CD4-positive, alpha-beta T cell (primary cell): ENCODE measurements at places on chromosomes 2 and 18.

DNA sequence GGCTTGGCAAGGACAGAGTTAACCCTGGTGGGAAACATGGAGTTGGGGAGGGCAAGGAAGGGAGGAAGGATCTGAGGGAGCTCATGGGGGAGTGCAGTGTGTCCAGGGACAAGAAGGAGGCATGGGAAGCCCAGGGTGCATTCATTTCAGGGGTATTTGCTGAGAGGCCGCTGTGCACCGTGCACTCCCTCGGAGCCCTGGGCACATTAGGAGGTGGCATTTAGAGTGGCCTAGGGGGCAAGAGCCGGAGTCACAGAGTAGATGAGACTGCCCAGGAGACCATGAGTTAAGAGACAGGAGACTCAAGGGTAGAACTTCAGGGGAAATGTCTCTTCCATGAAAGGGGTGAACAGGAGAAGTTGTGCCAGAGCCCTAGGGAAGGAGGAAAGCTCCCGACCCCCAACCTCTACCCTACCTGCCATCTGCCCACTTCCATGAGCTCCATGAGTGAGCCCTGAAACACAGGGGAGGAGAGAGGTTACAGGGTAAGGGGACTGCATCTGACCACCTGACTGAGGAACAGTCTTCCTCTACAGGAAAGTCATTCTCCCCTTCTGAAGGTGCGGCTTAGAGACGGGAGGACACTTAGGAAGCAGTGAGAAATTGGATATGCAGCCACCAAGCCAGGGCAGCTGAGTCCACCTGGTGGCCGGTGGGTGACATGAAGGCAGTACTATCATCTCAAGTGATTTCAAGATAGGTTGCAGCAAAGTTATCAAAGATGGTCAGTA, 58.5 kb upstream of the COPS8 start:
- peak; percentile 16 for DNase-seq

DNA sequence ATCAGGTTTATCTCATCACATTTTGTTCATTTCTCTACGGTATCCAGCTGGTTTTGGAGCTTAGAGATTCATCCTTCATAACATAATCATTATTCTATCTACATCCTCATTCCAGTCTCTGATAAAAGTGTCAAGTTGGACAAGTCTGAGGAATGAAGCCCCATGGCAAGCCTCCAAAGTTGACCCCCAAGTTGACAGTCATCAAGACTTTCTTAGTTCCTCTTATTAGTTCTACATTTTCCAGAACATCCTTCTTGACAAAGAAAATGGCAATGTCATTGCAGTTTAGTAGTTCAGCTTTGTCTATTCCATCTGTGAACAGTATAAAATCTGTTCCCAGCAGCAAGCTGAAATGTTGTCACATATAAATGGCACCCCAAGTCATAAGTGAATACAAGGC, 4.5 kb upstream of the TMSB10 start:
- no peak for DNase-seq

GRCh38 chr2:162086904-162087303, 12.9 kb upstream of the DPP4 start:
- DNase-seq: no peak

DNA sequence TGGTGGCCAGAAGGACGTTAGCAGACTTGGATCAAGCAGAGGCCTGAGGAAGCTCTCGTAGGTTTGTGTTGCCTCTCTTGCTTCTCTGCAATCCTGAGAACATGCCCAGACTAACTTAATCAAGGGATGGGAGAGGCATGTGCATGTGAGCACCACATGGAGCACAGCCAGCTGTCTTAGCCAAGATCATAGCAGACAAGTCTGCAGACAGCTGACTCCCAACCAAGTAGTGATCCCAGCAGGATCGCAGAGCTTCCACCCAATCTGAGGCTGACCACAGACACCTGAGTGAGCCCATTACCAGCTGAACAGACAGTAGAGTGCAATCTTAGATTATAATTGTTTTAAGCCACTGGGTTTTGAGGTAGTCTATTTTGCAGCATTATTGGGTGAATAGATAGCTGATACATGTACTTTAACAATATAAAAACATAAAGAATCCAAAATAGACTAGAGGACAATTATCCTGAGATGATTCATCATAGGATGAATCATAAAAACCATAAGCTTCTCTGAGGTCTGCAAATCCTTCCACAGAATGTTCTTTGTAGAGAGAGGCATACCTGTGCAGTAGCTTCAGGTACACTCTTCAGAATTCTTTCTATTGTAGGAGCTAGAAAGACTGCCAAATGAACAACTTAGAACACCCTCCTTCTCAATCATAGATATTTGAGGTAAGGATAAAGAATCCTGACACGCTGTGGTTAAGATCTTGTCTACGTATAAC, 25.2 kb upstream of the FAM110C start:
- DNase-seq: no peak

DNA sequence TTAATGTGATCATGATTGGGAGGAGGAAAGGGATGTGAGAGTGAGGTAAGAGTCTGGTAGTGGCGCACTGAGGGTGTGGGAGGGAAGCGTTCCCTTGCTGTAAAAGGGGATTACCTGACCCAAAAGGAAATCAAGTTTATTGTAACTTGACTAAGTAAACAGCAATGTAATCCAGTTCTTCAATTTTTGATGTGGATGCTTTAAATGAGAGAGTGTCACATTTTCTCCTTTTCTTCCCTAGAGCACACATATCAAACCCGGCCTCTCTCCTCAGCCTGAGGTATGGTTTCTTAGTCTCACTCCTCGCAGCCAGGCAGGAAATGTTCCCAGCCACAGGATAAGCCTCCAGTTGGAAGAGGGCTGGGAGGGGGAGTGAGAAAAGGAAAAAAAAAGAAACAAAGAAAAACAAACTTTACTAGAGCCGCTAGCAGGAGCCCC, 688 bp upstream of the ARHGAP28 start:
- no peak for DNase-seq

DNA sequence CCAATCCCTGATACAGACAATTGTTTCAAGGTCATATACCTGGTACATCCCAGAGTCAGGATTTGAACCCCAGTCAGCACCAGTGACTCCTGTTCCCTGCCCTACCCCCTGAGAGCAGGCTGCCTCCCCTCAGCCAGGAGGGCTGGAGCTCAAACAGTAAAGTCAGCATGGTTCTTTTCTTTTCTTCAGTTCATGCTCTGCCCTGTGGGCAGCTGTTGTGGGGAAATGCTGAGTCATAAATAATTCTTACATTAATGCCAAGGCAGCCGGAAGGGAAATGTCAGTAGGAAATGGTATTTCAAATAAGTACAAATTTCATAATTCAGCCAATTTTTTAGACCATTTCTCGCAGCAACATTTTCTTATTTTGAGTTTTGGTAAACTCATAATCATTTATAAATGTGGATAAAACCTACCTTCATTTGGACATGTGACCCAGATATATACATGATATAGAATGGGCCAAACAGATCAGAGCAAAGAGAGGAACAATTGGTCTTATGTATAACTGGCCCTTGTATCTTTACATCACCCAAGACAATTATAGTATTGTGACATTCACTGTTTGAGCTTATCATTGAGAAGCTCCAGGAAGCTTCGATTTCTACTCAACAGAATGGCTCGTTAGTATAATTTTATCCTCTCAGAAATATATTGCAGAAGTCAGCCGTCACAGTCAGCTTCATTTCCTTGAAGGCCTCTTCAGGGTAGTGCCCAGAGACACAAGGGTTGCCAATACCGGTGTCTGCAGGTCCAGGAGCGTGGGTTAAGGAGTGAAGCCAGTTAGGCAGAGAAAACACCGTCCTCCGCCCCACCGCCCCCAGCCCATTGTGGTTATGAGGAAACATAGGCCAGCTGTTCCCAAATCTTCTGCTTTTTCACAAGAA, 28.0 kb upstream of the SCYGR1 start:
- DNase-seq: peak; percentile 29

GRCh38 chr2:182228741-182229140, 198.1 kb downstream of the PDE1A start:
- DNase-seq: no peak

GRCh38 chr18:12883372-12883683, 709 bp downstream of the PTPN2 start:
- no peak for DNase-seq

- DNase-seq: no peak
These were observed 384.8 kb downstream of the GALR1 start for GRCh38 chr18:77634494-77634893.

DNA sequence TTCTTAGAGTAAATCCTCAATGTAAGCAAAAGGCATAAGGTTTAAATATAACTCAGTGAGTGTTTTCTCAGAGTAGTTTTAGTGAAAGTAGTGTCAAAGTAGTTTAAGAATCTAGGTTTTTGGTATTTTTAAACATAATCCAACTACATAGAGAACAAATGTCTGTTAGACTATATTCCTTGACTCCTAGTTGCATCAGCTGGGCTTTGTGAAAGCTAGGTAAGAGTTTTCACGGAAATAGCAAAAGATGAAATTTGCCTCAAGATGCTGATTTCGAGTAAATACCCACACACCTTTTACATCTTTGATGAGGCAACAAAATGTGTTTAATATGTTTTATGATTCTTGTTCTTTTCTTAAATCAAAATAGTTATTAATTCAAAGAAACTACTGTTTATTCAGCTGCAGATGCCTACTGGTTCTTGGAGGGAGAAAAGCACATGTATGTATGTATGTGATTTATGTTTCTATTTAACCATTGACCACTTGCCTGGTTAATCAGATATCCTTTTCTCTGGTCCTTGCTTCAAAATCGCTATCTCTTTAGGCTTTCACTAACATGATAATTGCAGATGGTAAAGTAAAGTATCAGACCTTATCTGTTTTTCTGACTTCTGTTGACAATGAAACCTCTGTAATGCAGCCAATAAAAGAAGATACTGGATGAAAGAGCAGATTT, 117.4 kb upstream of the NOSTRIN start:
- DNase-seq: no peak

GRCh38 chr2:219460424-219460926, 25.8 kb downstream of the SPEG start:
- no peak for DNase-seq

DNA sequence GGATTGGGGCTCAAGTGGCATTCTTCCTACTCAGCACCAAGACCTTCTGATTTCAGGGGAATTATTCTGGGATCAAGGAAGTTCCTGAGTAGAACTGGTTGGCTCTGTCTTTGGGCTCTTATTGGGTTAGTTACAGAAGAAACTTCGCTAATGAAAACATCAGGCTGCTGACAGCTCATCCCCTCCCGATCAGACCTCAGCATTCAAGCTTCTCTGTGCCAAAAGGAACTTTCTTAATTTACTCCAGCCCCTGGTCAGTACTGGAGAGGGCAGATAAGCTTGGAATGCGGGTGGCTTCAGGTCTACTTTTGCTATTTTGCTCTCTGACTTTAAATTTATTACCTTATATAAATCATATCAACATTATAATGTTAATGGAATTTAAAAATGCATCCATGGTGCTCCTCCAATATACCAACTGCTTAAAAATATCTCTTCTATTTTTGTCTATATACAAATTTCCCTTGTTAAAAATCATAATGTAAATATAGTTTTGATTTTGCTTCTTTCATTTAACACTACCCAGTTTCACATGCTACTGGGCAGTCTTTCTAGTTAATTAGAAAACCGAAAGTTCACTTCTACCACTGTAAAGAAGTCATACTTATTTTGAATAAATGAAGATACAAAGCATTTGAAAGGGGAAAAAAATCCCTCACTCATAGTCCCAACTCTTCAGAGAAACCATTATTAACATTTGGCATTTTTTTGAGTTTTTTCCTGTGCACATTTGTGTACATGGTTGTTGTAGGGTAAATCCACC, 34.4 kb downstream of the PCARE start:
- DNase-seq: no peak

- no peak for DNase-seq
These were observed 123.0 kb downstream of the PMAIP1 start for GRCh38 chr18:60022671-60023276.

- no peak for DNase-seq
These were observed 12.1 kb upstream of the ERCC3 start for GRCh38 chr2:127305990-127306585.
